ENCODE measurements at places on chromosomes 4 and X.

- no peak for DNase-seq
Observed at GRCh38 chr4:44145868-44146267, 302.7 kb downstream of the KCTD8 start.

GRCh38 chr4:116639070-116639577, 446.3 kb downstream of the TRAM1L1 start:
- no peak for DNase-seq

DNA sequence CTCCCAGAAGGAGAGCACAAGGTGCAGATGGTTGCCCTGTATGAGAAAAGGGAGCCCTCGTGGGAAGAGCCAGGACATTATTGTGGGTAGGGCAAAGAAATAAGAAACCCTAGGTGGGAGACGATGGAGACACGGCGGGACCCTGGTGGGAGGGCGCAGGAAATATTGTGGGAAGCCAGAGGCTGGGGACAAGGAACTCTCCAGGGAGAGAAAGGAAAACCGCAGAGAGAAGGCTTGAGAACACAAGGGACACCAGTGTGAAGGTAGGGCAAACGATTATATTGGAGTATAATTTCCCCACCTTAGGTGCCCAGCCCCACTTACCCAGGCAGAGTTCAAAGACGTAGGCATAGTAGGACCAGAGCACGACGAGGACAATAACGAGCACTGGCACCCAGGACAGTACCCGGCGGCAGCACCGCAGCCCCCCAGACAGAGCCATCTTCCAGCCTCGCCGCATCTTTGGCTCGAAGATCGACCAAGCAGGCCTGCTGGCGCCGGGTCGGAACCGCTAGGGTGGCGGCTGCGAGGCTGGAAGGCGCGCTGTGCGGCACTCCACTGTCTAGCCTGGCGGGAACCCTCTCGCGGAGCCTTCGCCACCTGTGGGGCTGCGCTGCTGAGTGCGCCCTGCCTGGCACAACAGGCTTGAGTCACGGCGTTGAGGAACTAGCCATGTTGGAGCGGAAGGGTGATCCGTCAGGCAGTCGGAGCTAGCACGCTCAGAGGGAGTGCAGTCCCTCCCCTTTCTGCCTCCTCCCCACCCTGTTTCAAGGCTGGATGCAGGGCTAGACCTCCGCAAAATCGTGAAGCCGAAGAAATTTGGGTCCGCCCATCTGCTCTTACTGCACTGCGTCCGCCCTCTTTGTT, at the start of gene ZDHHC15:
TSS of gene ZDHHC15 (minus strand) at position 473 of the 867 bp plus-strand sequence. CDS start at position 460, 13 bp downstream.
- DNase-seq, result peak; percentile 54

GRCh38 chr4:83074086-83074704, 39.2 kb downstream of the COPS4 start:
- peak; percentile 78 for DNase-seq

DNA sequence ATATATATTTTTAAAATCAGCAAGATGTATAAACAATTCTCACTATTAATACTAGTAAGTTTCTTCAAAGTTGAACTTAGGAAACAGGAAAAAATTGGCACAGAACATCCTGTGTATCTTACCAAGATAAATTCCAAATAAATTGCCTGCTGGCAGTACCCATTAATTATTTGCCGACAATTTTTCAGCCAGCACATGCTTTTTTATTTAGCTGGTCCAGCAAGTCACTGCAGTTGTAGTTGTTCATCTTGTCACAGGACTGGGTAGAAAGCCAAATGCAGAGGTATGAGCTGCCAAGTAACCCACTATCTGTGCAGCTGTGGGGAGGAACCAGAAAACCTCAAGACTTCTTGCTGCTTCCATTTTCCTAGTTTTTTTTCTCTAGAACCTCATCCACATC, 113.4 kb downstream of the PACRGL start:
- DNase-seq, result no peak

DNA sequence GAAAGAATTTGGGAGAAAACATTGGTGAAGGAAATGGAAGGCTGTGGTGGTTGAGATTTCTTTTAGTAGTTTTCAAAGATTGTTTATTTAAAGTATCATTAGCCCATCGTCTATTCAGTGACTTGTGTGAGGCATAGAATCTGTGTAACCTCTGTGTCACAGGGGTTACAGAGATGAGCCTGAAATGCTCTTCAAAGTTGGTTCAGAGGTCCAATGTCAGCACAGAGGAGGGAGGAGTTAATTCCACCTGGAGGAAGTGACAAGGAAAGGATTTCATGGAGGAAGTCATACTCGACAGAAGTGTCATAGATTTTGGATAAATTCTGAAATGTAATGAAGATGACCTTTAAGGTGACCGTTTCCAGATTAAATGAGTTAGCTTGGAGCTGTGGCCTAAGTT, 8.2 kb downstream of the MAOA start:
- DNase-seq, result no peak

DNA sequence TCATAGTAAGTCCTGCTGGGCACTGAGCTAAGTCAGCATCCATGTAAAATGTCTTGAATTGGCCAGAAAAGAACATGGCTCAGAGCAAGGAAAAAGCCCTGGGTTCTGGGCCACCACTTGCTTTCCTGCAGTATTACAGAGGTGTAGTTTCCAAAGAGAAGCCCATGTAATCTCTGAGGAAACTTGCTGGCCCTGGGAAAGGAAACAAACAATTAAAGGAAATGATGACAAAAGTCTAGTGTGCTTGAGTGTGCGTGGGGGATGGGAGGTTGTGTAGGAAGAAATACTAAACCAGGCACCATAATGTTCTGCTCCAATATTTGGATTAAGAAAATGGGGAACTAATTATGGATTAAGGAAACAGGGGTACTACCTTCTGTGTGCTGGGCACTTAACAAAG, 39.5 kb upstream of the SMIM10L2A start:
- DNase-seq, result no peak

GRCh38 chr4:109390115-109390768, 43.4 kb upstream of the SEC24B start:
- DNase-seq, result no peak

GRCh38 chr4:80153874-80154544, 43.3 kb upstream of the PRDM8 start:
- peak; percentile 40 for DNase-seq

- DNase-seq, result no peak
Observed at GRCh38 chr4:113901994-113902787, 77.3 kb downstream of the ARSJ start.

DNA sequence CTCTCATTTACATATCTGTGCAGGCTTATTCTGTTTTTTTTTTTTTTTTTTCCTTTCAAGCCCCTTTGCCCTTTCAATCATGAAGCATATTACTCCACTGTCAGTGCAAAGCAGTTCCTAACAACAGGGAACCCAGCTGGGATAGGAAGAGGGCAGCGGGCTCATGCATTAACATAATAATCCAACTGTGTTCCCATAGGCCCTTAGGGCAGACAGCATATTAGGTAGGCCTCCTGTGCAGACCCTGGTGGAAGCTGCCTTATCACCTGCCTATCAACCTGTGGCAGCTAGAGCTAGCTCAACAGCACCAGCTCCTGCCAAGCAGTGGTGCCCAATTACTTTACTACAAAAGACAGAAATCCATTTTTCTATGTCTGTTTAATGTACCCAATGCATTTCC, 49.3 kb downstream of the SLC10A7 start:
- no peak for DNase-seq

GRCh38 chr4:74934016-74934831, 1.3 kb downstream of the PARM1 start:
- no peak for DNase-seq

- no peak for DNase-seq
Observed at GRCh38 chr4:159051245-159052071, 51.4 kb upstream of the RAPGEF2 start.

GRCh38 chr4:175784986-175785525, 27.0 kb downstream of the GPM6A start:
- no peak for DNase-seq

DNA sequence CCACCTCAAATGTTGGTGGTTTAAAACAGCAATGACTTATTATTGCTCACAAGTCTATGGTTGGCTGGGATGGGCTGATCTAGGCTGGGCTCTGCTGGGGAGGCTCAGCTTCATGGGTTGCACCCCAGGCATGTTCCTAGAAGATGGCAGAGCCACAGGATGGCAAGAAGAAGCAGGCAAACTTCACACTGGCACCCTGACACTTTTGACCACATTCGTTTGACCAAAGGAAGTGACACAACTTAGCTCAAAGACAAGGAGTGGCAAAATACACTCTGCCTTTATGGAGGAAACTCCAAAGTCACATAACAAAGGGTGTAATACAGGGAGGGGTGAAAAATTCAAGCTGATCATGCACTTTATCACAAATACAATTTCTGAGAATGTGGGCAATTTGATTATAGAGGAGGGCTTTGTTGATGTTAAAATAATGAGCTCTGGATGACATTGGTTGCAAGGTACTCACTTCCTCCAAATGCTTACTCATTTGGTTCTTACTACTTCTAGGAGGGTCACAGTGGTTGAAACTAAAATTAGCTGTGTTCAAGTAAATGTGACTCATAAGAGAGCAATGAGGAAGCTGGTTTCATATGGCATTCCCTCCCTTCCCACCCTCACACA, 249.2 kb upstream of the RPS6KA3 start:
- peak; percentile 89 for DNase-seq
